Activated CD4-positive, alpha-beta T cell treated with anti-CD3 and anti-CD28 coated beads for 48 hours (primary cell): ENCODE measurements at places on chromosomes 2 and 18.

GRCh38 chr18:39596891-39597290 is 2031.3 kb upstream of the CELF4 start:
- DNase-seq = no peak

DNA sequence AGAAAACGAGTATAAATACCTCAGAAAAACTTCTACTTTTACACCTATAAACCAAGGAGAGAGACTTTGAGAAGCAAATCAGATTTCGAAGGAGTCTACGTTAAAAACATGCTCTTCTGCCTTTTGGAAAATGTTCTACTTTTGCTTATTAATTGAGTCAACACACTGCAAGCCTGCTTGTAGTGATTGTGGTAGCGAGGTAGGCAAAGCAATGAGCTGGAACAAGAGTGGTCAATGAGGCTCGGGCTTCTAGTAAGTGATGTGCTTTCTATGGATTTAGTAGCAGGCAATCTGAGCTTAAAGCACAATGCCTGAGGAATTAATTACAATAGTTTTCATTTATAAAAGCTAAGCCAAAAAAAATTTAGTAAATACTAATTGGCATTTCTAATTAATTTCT is 103.4 kb upstream of the TFCP2L1 start:
- no peak for DNase-seq

DNA sequence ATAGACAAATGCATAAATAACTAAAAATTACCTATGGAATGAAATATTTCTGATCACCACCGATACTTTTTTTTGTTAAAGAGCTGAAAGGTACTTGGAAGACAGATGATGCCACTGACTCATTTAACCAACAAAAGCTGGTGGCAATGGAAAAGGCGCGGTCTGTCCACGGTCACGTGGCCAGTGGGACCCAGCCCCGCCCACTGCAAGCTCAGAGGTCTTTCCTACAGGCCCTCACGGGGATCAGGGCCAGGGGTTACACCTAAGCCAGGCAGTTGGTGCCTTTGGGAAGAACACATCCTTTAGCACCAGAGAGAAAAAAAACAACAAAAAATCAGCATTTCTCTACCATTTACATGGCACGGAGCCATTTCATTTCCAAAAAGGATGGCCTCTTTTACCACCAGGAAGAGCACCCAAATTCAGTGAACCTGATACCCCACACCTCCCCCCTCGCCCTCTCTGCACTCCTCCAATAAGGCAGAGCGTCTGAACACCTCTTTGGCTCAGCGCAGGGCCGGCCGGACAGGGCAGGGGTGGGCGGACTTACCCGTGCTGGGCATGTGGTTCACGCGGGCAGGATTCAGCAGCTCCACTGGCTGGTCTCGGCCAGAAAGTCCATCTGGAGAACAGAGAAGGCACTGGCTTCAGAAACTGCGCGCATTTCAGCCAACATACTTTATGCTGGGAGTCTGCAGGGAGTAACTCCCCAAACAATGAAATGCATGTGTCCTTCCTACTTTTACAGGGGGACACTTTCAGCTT is 164.6 kb downstream of the HDAC4 start:
- DNase-seq = no peak

- DNase-seq = no peak
Measured at GRCh38 chr2:209426432-209426831, 2.6 kb downstream of the MAP2 start.
